ENCODE measurements at places on chromosomes 16 and 17. TPM values are rescaled to one million over a fixed set of nuclear protein-coding genes. Genes with fewer than 3 reads are reported as not detected.

DNA sequence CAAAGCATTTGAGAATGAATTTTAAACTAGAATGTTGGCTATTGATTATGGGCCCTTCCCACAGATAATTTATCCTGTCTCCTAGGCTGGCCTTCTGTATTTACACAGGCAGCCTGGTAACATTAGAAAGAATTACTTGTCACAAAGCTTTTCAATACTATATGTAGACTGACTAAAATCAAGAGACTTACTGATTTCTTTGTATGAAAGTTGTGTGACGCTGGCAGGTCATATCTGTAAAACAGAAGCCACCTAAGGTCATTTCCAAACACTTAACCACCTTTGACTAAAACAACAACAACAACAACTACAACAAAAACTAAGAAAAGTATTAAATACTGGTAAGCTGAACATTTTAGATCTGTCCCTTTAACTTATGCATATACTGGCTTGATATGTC, 329.0 kb upstream of the TBX2 start:
- H3K27ac ChIP-seq: no peak overlapping the region
- H3K36me3 ChIP-seq: no peaks in the 10 kb centered on the region
- H3K27me3 ChIP-seq: no peaks in the 10 kb centered on the region
- no peak for DNase-seq

GRCh38 chr16:12057266-12057665, 80.7 kb downstream of the SNX29 start:
- H3K27me3 ChIP-seq: no peaks in the 10 kb centered on the region
- H3K36me3 ChIP-seq: no peaks in the 10 kb centered on the region
- no peak overlapping the region for H3K4me3 ChIP-seq
- no peak for DNase-seq

GRCh38 chr17:67970783-67971182, 25.5 kb downstream of the C17orf58 start:
- DNase-seq: no peak
- no peak overlapping the region for H3K4me3 ChIP-seq
- H3K27ac ChIP-seq: no peak overlapping the region
- no peaks in the 10 kb centered on the region for H3K27me3 ChIP-seq
- no peaks in the 10 kb centered on the region for H3K4me1 ChIP-seq
- peaks cover 10% of the 10 kb centered on the region for H3K36me3 ChIP-seq

DNA sequence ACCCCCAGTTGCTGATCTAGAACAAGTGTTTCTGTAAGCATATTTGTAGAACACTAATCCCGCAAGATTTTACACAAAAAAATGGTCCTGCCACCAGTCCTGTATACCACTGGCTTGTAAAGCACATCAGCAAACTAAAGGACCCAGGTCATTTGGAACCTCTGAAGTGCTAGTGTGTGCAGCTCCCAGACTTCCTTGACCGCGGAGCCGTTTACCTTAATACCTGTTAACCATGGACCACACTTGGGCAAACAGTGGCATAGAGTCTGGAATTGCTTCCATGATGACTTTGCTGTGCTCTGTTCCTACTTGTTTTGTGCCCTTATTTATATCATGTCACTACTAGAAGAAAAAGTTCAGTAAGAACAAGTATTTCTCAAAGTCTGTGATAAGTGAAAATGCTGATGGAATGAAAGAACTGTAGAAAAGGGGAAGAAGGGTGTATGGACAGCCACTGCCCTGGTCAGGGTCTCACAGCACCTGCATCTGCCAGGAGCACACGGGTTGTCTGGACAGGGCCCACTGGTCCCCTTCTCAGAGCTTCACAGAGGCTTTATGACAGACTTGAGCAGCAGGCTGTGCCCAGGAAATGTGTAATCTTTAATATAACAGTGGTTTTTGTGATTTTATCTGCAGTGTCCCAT, 29.3 kb downstream of the ALDH3A2 start:
- H3K36me3 ChIP-seq: peaks cover 34% of the 10 kb centered on the region
- H3K4me3 ChIP-seq: no peak overlapping the region
- H3K4me1 ChIP-seq: peaks cover 14% of the 10 kb centered on the region
- H3K27ac ChIP-seq: no peak overlapping the region
- no peaks in the 10 kb centered on the region for H3K27me3 ChIP-seq
- DNase-seq: no peak

GRCh38 chr17:63819131-63819530, 8.1 kb upstream of the PSMC5 start:
- H3K27ac ChIP-seq: no peak overlapping the region
- H3K4me1 ChIP-seq: peaks cover 14% of the 10 kb centered on the region
- H3K36me3 ChIP-seq: peaks cover 95% of the 10 kb centered on the region
- DNase-seq: no peak

LGALS3BP gene
- polyA plus RNA-seq: 137 TPM

TBC1D16 gene
- polyA plus RNA-seq: 18.6 TPM

CCL8 gene
- polyA plus RNA-seq: not detected

HCRT gene
- polyA plus RNA-seq: not detected

POLR2A gene
- 17.2 TPM for polyA plus RNA-seq

KRTAP4-3 gene
- polyA plus RNA-seq: not detected

All from HepG2 (cell line).